Tibial nerve (tissue), 4 donors: ENCODE measurements at places on chromosomes 16 and 17. TPM values are rescaled to one million over a fixed set of nuclear protein-coding genes. Genes with fewer than 3 reads are reported as not detected.

HSD11B2 gene
- 0.20 TPM for total RNA-seq

SLC9A5 gene
- total RNA-seq, result 1.3 TPM

HID1 gene
- total RNA-seq, result 9.9 TPM

WNT9B gene
- 0.90 TPM for total RNA-seq

TUFM gene
- 88.1 TPM for total RNA-seq

APOH gene
- total RNA-seq, result not detected

DNA sequence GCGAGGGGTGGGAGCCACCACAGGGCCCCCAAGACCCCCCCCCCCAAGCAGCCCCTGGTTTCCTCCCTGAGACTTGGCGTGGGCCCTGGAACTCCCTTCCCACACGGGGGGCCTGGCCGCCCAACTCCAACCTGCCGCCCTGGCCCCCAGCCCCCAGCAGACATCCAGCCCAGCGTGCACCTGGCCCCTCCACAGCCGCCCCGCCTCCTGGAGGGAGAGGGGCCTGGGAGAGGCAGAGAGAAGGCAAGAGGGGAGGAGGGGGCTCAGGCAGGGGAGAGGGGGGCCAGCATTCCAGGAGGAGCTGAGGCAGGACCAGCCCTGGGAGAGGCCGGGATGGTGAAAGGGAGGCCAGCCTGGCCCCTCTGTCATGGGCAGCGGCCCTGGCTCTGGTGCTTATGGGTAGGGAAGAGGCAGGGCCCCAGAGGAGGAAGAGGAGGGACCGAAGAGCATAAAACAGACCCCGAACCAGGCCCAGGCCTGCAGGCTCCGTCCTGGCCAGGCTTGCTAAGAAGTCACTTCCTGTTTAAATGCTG is 16.7 kb downstream of the IL34 start:
- no peak for DNase-seq

DNA sequence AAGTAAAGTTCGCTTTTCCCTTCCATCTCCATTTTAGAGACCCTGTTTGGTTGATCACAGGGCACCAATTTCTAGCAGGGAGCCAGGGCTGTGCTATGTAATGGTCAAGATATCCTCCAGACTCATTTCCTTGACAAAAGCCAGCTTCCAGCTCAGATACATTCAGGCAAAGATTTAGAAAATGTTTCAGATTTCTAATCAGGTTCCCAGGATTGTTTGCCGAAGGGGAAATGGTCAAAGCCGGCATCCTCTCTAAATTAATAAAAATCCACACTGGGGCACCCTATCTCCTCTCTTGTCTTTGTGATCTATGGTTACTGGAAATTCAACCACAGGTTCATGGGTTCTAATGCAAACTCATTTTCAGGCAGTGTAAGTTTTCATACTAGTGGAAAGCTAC is 686.8 kb upstream of the KIF2B start:
- no peak for DNase-seq

- no peak for DNase-seq
Measured at GRCh38 chr16:72399811-72400210, 227.9 kb upstream of the PMFBP1 start.

GRCh38 chr17:82965371-82965770 is 114.0 kb upstream of the METRNL start:
- no peak for DNase-seq

DNA sequence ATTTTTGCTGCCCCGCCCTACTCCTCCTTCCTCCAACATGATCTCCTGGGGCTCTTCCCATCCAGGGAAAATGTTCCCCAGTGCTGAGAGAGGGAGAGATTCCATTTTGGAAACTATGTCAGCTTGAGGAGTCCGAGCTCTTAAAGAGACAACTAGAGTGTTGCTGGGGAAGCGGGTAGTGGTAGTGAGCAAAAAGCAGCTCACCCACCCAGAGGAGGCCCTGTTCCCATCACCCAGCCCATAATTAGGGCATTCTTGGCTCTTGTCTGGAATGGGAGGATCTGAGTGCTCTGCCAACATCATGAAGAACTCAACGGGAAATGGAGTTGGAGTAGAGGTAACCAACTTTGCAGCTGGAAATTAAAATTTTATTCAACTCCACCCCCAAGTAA is 9.1 kb upstream of the MSL1 start:
- no peak for DNase-seq

DNA sequence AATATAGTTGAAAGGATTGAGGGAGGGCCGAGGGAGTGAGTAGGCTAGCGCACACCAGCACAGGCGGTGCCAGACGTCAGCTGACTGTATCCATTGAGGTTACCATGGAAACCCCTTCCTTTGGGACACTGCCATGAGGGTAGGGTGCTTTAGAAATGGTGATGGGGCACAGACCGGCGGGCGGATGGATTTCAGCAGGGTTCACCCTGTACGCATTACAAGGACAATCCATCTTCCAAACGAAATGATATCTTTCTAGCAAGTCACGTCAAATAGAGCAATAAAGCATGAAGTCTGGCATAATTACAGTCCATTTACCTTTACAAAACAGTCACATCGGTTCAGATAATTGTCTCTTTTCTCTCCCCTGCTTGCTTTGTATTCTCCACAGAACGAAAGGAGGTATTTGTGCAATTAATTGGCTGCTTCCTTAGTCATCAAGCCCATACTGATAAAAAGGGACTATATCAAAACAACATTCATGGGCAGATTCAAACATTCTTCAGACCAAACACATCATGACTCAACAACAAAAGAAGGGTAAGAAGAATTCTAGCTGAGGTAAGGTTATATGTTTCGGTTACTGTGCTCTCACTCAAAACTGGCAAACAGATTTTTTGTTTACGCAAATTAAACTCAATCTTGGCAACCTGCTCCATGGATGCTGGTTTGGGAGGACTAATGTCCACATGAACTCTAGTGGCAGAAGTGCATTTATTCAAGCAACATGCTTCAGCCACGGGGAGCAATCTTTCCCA is 140.6 kb downstream of the CDK5R1 start:
- no peak for DNase-seq

DNA sequence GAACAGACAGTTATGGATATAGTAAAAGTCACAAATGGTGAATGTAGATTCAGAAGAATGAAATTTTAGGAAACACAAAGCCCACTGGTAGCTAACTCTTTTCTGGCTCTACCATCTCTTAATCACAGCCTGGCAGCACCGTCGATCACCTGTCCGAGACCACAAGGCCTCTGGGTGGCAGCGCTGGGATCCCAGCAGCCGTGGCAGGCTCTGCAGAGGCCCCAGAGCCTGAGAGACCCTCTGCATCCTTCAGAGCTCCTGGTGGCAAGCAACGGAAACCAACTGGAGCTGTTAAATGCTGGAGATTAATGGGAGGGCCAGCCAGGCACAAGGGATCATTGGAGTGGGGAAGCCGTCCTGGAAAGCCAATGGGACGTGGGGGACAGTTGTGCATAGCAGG is 26.3 kb downstream of the LAT start:
- no peak for DNase-seq

GRCh38 chr16:28308794-28309584 is 16.7 kb downstream of the SBK1 start:
- no peak for DNase-seq

DNA sequence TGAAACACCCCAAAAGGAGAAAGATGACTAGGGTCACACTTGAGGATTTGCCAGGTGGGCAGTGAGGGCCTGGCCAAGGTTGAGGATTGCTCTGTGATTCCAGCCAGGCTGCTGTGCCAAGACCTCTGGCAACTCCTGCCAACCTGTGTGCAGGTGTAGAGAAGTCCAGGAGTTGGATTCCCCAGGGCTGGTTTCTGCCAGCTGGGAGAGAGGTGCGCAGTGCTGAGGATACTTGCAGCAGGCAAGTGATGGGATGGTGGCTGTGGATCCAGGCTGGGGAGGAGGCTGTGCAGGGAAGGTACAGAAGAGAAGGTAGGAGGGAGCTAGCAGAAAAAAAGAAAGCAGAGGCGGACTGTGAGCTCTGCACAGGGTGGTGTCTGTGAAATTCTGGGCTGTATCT is 6.6 kb downstream of the RIPOR1 start:
- DNase-seq, result no peak
